ENCODE measurements at places on chromosomes 5 and 9.

- DNase-seq: no peak
These were observed 37.5 kb upstream of the SMU1 start for GRCh38 chr9:33113799-33114547.

DNA sequence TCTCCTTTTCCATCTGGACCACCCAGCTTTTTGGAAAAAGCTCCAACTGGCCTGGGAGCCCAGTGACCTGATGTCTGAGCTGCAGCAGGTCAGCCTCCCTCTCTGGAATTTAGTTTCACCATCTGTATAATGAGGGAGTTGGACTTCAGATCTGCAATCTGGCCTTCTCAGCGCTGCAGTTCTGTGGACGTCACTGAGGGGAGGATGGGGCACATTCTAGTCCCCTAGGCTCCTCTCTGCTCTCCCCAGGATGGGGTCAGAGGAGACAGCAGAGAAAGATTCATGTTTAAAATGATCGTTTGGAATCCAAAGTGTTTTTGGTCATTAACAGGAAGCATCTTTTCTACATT, 10.2 kb downstream of the OR13J1 start:
- no peak for DNase-seq

DNA sequence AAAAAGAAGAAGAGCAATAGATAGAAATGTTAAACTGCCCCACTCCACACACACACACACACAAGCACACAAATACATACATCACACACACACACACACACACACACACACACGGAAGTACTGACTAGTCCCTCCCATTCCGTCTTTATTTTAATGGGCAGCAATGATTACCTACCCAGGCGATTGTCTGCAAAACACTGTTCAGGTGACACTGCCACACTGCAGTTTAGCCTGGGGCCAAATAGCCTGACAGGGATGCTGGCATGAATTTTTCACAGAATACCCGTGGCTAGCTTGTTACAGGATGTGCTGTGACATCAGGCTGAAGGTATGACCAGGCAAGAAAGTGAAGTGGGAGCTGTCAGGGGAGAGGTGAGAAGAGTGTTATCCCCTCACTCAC, 86.9 kb downstream of the FRMD3 start:
- DNase-seq: no peak

DNA sequence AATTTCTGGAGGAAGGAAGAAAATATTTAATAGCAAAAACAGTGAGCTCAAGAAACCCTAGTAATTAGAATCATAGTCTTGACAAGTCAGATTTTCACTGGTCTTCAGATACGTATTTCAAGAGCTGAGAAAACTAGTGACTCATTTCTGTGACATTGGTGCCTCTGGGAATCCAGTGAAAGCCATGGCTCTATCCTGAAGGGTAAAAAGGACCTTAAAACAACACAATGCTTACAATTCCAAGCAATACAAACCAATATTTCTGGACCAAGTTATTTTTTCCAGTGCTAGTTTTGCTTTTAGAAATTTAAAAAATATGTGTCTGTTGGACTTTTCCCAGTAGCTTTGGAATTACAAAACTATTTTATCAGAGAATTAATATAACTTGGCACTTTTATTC, 140.3 kb downstream of the LPAR1 start:
- no peak for DNase-seq

DNA sequence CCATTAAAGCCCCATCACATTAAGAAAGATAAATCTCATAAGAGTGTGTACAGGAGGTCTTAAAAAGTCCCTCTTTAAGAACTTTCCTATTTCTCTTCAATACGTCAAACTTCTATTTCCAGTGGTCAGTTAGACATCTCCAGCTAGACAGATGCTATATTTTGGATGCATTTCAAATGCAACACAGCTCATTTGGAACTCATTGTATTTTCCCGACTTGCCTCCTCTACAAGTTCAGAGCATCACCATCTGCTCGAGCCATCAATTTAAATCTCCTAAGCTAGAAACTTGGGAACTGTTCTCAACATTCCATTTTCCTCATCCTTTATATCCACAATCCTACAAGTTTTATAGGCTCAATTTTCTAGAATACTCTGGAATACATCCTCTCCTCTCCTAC, 3.2 kb upstream of the UHRF2 start:
- DNase-seq: no peak

- DNase-seq: no peak
These were observed 72.0 kb upstream of the IQGAP2 start for GRCh38 chr5:76331126-76331525.

Measured in right lung (tissue), 10 donors.